ENCODE measurements at places on chromosomes 6 and 20.
A peak's percentile ranks its signal among the peaks of the same experiment; 100 is the strongest.

- DNase-seq: no peak
These were observed 70.5 kb upstream of the ADTRP start for GRCh38 chr6:11848852-11849731.

DNA sequence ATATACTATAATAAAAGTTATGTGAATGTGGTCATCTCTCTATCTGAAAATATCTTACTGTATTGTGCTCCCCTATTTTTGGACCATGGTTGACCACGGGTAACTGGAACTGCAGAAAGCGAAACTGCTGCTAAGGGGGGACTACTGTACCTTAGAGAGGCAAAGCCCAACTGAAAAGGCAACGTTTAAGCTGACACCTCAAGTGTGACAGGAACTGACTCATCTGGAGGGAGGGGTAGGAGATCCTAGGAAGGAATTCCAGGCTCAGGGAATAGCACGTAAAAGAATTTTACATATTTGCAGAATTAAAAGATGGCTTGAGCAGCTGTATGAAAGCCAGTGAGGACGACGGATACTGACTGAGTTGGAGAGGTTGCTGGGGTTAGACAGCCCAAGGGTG, 34.8 kb downstream of the ELOVL2 start:
- DNase-seq: no peak

DNA sequence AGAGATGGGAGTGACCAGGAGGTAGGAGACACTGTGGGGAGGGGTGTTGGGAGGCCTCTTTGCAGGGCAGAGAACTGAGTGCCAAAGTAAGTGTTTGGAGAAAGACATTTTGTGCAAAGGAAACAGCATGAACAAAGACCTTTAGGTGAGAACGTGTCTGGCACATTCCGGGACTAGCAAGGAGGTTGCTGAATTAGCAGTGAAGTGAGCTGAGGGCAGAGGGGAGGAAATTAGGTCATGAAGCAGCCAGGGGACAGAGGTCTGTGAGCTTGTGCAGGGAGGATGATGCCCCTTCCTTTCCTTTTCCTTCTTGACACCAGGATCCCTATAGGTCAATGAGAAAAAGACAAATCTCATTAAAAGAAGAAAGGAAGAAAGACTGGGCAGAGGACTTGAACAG, 21.4 kb upstream of the AHCY start:
- DNase-seq: no peak

- no peak for DNase-seq
These were observed 7.4 kb upstream of the ULBP3 start for GRCh38 chr6:150076196-150076893.

- DNase-seq: no peak
These were observed 21.3 kb downstream of the STAU1 start for GRCh38 chr20:49166534-49167449.

DNA sequence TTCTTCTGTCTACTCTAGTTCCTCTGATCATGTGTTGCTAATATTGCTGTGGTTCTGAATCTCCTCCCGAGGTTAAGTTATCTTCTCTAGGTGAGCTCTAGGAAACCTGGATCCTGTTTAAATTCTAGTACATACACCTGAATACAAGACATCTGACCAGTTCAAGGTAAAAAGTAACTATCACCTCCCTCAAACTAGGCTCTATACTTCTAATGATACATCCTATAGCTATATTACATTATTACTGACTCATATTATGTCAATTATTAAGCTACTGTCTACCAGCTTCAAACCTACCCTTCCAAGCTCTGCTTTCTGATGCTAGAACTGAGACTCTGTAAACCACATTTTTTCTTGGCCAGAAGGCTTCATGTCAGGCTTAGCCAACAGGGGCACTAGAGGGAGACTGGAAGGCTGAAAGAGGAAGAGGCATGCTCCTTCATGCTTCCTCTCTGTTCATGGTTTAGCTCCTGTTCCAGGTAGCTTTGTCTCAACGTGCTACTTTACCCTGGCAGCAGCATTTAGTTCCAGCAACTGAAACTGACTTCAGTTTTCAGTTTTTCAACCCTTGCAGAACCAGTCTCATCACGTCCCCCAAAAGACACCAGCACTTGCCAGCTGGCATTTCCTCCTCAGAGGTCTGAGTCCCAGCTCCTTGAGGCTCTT, 148.4 kb upstream of the TOP1 start:
- DNase-seq: no peak

DNA sequence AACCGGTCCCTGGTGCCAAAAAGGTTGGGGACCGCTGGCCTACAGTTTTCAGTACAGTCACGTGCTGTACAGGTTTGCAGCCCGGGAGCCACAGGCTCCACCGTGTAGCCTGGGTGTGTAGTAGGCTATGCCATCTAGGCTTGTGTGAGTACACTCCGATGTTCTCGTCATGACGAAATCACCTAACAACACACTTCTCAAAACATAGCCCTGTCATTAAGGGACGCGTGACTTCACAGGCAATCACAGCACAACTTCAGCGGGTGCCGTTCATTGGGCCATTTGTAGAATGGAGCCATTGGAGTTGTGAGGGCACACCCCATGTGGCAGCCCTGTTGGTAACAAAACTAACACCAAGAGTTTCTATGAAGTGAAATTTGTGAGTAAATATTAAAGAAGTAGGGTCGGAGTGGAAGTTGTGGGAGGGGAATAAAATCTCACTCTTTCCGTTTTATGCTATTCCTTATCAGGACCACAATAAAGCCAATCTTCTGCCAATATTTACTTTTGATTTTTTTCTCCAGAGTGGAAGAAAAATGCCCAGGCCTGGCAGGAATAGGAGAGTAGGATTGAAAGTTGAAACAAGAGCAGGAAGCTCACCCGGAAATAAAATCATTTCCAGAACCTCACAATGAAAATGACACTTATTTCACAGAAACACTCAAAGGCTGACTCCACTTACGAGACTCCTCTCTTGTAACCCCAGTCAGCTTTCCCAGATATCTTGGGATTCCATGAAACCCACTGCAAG, 63.7 kb upstream of the PTPN1 start:
- DNase-seq: no peak

- DNase-seq: no peak
These were observed 117.5 kb downstream of the CEBPB start for GRCh38 chr20:50308166-50308512.

DNA sequence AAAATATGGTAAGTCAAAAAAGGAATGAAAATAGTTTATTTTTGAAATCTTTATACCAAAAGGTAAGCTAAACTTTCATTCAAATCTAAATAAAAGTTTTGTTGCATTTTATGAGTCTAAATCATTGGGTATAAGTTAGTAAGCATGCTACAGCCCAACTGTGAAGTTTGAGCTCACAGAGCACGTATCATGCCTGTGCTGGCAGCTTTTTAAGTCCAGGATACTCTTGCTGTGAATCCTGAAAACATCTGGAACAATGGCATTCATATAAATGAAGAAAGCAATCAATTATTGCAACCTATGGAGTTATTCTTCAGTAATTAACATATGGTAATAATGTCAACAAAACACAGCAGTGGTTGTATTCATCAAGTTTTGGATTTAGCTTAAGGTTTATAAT, 656.9 kb downstream of the RFPL4B start:
- DNase-seq: no peak

DNA sequence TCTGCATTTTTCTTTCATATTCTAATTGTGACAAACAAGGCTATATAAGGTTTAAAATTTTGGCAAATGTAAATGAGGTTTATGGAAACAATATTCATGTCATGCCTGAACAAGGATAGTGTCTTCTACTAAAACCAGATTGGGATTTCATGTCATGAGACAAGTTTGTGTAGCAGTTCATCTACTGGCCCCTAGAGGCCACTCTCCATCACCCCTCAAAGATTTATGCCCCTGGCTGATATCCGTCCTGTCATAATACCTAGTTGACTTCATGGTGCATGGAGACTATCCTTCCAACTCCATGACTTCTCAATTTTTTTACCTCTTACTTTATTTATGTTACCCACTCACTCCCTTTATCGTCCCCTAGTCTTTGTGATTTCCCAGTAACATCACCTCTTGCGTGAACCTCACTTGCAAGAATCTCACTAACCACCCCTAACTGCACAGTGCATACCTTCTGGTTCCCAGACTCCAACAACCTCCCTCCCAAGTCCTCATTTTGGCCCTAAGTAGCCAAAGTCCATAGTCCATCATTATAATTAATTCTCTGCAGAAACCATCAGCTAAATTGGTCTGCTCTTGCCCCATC, 179.8 kb downstream of the TASP1 start:
- peak; percentile 28 for DNase-seq

- DNase-seq: no peak
These were observed 22.2 kb downstream of the RRBP1 start for GRCh38 chr20:17659801-17660200.

GRCh38 chr6:52286798-52287432, 2.4 kb upstream of the MCM3 start:
- DNase-seq: peak; percentile 27

GRCh38 chr20:44734938-44735337, 10.7 kb upstream of the KCNK15 start:
- no peak for DNase-seq
